Foreskin fibroblast (primary cell): ENCODE measurements at places on chromosomes 4 and X.

DNA sequence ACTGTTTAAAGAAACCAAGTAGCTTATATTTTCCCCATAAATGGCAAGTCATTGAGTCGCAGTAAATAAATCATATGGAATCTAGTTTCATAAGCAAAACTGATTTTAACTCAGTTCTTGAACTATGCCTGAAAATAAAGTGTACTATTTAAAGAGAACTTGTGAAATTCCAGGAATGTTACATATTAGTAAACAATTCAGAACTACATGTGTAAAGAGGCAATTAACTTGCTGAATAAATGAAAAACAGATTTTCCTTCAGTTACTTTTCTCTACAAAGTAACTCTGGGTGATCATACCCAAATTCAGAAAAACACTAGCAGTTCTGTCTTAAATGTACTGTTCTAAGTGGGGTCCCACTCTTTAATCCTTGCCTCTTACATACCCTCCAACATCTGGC, 236.1 kb upstream of the EDNRA start:
- DNase-seq = no peak

DNA sequence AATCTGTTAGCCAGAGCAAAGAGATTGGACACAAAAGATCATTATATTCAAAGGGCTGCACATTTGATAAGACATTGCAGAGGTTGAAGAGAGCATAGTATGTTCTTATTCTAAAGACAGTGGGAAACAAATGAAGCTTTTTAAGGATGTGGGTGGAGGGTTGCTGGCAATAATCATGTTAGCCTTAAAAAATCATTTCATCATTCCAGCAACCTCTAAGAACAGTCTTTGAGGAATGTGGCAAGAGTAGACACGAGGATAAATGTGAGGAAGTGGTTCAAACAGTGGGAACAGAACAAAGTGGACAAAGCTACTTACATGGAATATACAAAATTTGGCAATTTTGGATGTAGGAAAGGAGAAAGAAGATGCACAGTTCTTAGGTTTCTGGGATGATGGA, 167.3 kb upstream of the SPRY1 start:
- DNase-seq = no peak

- peak; percentile 23 for DNase-seq
Measured at GRCh38 chr4:142282870-142283431, 563.1 kb downstream of the INPP4B start.

DNA sequence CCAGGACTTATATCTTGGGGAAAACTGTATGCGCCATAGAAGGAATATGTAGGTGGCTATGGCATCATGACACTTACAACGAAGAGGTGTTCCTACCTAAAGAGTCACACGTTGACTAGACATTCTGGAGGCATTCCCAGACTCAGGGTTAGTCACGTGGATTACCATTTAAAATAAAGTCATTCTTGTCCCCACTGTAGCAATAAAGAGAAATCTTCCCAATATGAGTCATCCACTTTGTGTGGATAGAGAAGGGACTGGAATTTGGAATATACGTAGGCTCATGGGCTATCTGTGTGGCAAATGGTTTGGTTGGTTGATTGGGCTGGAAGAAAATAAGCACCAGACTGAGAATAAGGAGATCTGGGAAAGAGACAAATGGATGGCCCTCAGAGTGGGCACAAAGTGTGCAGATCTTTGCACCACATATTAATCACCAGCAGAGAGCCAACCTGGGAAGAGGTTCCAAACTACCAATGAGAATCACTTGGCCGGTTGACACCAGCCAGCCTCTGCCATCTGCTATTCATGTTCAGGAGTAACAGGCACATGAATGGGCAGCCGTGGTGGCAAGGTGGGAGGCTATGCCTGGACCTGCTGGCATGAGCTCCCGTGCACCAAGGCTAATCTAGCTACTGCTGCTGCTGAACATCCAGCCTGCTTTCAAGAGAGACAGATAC, 41.0 kb downstream of the MTNR1A start:
- no peak for DNase-seq

GRCh38 chrX:142938793-142939192, 86.9 kb upstream of the SPANXN4 start:
- DNase-seq = no peak

DNA sequence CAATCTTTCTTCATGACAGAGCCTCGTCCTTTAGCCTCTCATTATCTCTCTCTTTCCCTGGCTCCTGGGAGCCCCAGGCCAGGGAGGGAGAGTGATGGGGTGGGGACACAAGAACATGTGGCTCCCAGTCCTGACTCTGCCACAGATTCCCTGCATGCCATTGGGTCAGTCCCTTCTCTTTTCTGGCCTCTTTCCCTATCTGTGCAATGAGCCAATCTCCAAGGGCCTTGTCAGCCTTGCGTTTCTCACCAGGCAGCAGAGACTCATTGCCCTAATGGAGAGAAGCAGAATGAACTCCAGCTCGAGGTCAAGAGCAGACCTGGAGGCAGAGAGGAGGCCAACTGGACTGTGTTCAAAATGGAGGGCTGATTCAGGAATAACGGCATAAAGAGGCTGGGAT, 38.4 kb upstream of the PJA1 start:
- DNase-seq = no peak
